Cardiac ventricle fibroblast (primary cell): ENCODE measurements at places on chromosomes 3 and 15. TPM values are rescaled to one million over a fixed set of nuclear protein-coding genes. Genes with fewer than 3 reads are reported as not detected.

Gene EDEM1
- total RNA-seq, result 38.4 and 54.6 TPM in 2 replicates

Gene RLBP1
- not detected in 2 replicates for total RNA-seq

Gene CHRNA7
- total RNA-seq, result 2.8 TPM in 1 of 2 replicates, not detected in the other

Gene AEN
- 15.1 and 19.4 TPM in 2 replicates for total RNA-seq

Gene SEMA3G
- total RNA-seq, result 0.06 and 0.10 TPM in 2 replicates

Gene IQCF5
- not detected in 2 replicates for total RNA-seq

Gene ANKRD63
- total RNA-seq, result not detected in 2 replicates

Gene CLRN1
- total RNA-seq, result not detected in 2 replicates

Gene PRR20G
- not detected in 2 replicates for total RNA-seq

Gene GOLGA8G
- not detected in 2 replicates for total RNA-seq

Gene C3orf70
- total RNA-seq, result 0.75 and 1.2 TPM in 2 replicates

Gene EOMES
- not detected in 2 replicates for total RNA-seq

Gene CCRL2
- 0.62 and 0.83 TPM in 2 replicates for total RNA-seq

Gene GP9
- not detected in 2 replicates for total RNA-seq

Gene PIF1
- total RNA-seq, result 4.0 and 6.2 TPM in 2 replicates

Gene TXNRD3
- total RNA-seq, result 9.4 and 16.7 TPM in 2 replicates

Gene IMPG2
- 0.20 and 0.37 TPM in 2 replicates for total RNA-seq

Gene RPSA
- total RNA-seq, result 1,070 and 1,205 TPM in 2 replicates

Gene LMLN
- total RNA-seq, result 5.1 and 11.3 TPM in 2 replicates
